ENCODE measurements at places on chromosomes 2 and 18.

DNA sequence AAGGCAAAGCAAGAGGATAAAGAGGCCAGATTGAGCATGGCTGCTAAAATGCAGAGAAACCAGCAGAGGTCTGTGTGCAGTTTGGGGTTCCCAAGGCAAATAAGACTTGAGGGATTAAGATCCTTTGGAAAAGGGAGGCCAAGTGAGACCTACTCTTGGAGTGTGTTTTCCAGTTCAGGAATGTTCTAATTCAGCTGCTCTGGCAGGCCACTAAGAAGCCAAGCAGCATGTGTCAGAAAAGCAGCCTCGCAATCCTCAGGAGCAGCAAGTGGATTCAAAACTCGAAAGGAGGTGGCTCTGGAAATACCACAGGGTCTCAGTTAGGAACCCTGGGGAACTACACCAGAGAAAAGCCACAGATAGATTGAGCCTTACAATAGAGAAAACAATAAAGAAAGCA, 569.2 kb downstream of the METTL4 start:
- DNase-seq, result no peak

GRCh38 chr18:9982711-9983110, 68.9 kb downstream of the VAPA start:
- no peak for DNase-seq

GRCh38 chr2:22703286-22703920, 681.6 kb upstream of the KLHL29 start:
- DNase-seq, result no peak

DNA sequence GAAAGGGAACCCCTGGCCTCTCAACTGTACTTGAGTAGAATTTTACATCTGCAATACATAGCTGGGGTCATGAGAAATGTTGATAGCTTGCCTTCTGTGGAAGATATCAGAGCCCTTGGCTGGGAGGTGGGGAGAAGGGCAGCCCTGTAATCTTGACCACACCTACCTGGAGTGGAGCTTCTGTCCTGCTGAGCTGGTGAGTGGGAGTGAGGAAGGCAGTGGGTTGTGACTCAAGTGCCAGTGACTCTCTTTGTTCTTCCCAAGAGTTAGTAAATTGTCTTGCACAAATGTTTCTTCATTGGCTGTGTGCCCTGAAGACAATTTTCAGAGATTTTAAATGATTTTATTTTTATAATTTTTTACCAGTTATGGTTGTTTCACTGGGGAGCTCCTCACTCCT, 277.3 kb downstream of the MBD5 start:
- DNase-seq, result no peak
